ENCODE measurements at places on chromosomes 12 and 14.

DNA sequence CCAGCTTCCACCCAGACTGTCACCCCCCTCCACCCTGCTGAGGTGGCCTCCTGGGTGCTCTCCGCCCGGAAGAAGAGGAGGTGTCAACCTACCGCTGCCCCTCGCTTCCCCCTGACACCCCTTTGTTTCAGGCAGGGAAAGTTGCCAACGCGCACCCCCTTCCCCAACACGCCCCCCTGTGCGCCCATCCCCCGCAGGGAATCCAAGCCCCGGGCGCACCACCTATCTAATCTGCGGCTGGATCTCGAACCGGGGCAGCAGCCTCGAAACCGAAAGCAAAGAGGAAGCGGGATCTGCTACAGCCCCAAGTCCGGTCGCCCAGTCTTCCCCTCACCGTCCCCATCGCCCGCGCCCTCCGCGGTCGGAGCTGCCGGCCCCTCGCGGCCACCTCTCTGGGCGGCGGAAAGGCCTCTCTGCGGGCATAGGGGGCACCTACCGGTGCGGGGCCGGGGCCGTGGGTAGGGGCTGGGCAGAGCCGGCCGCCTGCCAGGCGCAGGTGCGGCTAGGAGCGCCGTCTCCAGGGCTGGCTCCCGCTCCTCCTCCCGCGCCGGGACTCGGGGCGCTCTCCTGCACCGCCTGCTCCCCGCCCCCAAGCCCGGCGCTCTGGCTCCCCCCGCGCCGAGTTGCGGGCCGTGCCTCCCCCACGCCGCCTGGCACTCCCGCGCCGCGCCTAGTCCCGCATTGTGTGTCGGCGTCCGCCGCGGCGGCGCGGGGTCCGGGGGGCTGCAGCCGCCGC, 18.3 kb upstream of the PLEKHH1 start:
- DNase-seq, result peak; percentile 77

DNA sequence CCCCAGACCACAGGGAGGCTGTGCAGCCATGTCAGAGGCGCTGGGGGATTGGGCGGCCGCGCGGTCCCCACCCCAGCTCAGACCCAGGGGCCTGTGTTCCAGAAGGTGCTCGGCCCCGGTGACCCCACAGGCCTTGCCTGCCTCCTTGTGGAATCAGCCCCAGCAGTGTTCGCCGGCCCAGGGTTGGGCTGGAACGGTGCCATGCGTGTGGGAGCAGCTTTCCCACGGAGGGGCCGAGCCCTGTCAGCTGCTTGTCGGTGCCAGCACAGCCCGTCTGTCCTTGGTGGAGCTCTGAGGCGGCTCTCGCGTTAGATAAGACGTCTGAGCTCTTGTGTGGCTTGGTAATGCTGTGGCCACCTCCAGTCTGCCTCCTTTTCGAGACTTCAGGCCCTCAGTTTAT, 8.5 kb downstream of the ZFYVE21 start:
- no peak for DNase-seq

GRCh38 chr12:119721306-119721705, 53.4 kb downstream of the PRKAB1 start:
- no peak for DNase-seq

DNA sequence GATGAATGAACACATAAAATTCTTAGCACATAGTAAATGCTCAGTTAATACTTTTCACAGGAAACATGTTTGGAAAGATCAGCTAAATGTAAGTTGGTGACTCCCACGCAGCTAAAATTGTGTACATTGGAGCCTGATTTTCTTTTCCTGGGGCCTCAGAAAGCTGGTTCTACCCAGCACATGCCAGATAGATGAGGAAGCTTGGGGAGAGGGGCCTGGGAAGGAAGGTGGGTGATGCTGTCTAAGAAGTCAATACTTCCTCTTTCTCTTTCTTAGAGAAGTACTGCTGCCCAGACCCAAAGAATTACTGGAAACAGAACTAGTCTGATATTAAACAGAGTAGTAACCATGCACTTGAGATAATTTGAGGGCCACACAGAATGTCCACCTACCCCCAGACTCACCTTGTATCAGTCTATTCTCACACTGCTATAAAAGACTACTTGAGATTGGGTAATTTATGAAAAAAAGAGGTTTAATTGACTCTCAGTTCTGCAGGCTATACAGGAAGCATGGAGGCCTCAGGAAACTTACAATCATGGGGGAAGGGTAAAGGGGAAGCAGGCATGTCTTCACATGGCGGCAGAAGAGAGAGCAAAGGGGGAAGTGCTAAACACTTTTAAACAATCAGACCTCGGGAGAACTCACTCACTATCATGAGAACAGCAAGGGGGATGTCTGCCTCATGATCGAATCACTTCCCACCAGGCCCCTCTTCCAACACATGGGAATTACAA, 123.3 kb upstream of the MED13L start:
- DNase-seq, result no peak

DNA sequence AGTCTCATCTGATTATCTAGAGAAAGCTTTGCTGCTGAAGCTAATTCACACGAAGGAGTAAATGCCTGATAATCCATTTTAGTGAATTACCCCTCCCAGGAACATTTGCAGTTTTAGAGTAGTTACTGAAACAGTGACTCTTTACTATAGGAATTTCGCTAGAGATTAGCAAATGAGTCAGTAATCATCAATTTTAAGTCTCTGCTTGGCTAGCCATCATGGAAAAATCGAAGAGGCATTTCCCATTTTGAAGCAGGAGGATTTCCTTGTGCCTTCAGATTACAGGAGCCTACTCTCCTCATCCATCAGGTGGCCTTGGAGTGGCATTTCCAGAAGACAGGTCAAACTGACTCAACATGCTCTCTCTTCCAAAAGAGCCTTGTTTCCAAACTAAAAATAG, 154.5 kb downstream of the EGLN3 start:
- DNase-seq, result no peak

DNA sequence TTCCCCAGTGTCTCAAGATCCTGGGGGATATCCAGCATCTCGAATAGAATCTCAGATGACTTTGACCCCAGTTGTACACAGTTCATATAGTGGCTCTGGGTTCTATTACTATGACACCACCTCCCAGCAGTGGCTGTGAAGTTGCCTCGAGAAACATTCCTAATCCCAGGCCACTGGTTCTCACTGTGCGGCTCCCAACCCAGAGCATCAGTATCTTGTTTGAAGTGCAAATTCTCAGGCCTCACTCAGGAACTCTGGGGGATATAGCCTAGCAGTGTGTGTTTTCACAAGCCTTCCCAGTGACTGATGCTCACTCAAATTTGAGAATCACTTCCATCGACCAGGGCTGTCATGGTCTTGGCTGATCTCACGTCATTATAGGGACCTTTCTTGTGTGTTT, 69.3 kb upstream of the IGF1 start:
- no peak for DNase-seq

GRCh38 chr12:124174451-124175348, 120.2 kb upstream of the RFLNA start:
- peak; percentile 13 for DNase-seq

DNA sequence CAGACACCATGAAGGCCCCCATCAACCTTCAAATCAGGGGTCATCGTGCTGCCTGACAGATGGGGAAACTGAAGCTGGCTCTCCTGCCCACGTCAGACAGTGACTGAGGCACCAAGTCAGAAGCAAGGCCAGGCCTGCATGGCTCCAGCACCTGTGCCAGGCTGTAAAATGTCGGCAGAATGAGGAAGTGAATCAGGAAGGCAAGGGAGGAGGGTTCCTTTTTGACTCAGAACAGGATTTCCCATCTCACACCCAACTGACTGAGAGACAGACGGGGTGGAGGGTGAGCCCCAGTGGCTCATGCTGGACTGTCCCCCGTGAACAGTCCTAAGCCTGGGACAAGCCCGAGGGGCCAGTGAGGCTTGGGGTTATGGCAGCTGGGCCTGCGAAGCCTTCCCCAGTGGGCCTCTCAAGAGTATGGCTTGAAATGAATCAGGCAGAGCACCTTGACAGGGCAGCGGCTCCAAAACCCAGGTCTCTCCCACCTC, 20.9 kb downstream of the SYNE3 start:
- peak; percentile 70 for DNase-seq

GRCh38 chr12:94634717-94635116, 15.6 kb downstream of the TMCC3 start:
- DNase-seq, result no peak

DNA sequence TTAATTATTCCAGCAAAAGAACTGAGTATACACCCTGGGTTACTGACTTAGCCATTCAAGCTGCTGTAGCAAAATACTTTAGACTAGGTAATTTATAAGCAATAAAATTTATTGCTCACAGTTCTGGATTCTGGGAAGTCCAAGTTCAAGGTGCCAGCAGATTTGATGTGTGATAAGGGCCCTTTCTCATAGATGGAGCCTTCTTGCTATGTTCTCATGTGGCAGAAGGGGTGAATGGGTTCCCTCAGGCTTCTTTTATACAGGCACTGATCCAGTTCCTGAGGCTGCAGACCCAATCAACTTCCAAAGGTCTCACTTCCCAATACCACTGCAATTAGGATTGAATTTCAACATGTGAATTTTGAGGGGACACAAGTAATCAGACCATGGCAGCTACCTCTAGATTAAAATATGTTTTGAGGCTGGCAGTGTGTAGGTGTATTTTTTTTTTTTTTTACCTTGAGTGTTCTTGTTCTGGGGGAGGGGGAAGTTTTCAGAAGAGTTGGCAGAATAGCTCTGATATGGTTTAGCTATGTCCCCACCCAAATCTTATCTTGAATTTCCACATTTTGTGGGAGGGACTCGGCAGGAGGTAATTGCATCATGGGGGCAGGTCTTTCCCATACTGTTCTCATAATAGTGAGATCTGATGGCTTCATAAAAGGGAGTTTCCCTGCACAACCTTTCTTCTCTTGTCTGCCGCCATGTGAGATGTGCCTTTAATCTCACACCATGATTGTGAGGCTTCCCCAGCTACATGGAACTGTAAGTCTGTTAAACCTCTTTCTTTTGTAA, 178.2 kb downstream of the RASSF9 start:
- DNase-seq, result no peak

GRCh38 chr14:103679351-103679750, 35.9 kb downstream of the XRCC3 start:
- DNase-seq, result no peak
